ENCODE measurements at places on chromosomes 6 and 20. TPM values are rescaled to one million over a fixed set of nuclear protein-coding genes. Genes with fewer than 3 reads are reported as not detected.

Gene GABRR1
- not detected for total RNA-seq

Gene TXLNB
- 0.93 TPM for total RNA-seq

Gene MDFI
- total RNA-seq: not detected

GRCh38 chr6:21611485-21611884 lies 17.9 kb downstream of the SOX4 start:
- no peak for DNase-seq

- no peak for DNase-seq
Observed at GRCh38 chr6:158978757-158979156, 21.2 kb downstream of the RSPH3 start.

DNA sequence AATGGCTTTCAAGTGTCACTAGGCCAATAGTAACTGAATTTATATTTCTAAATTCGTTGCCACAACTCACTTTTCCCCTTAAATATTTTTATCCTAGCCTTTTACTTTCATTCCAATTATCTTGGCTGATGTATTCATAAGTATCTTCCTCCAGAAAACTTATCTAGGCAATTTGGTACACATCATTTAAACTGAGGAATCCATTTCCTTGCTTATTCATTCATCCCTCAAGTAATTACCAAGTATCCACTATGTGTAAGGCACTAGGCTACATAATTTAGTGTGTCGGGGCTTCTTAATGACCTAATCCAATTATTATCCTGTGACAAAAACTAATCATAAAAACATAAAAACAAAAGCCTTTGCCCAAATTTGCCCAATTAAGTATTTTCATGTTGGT lies 258.3 kb upstream of the TCF21 start:
- DNase-seq: no peak

DNA sequence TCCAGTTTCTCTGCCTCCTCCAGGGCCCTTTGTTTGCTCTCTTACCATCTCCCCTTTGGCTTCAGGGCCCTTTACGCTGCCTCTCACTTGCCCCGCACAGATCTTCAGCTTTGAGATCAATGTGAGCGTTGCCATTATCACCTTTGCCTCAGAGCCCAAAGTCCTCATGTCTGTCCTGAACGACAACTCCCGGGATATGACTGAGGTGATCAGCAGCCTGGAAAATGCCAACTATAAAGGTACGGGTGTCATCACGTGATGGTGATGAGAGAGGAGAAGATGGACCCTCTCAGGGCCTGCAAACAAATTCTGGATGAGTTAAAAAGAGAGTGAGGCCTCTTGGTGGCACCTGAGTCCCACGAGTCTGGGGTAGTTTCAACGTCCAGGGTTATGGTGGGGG lies 8.3 kb downstream of the C2 start:
- DNase-seq: no peak

DNA sequence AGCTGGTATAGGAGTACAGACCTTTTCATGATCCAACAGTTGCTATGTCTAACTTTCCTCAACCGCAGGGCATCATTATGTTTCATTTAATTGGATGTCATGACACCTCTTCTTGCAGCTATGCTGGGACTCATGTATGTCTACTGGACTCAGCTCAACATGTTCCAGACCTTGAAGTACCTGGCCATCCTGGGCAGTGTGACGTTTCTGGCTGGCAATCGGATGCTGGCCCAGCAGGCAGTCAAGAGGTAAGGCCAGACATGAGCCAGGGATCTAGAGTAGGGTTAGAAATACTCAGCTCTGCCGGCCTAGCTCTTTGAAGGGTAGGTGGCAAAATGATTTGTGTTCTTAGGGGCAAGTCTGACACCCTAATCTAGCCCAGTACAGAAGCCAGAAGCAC lies 25.2 kb downstream of the GHRH start:
- DNase-seq: no peak

GRCh38 chr6:22892452-22892851 lies 323.1 kb downstream of the HDGFL1 start:
- no peak for DNase-seq

DNA sequence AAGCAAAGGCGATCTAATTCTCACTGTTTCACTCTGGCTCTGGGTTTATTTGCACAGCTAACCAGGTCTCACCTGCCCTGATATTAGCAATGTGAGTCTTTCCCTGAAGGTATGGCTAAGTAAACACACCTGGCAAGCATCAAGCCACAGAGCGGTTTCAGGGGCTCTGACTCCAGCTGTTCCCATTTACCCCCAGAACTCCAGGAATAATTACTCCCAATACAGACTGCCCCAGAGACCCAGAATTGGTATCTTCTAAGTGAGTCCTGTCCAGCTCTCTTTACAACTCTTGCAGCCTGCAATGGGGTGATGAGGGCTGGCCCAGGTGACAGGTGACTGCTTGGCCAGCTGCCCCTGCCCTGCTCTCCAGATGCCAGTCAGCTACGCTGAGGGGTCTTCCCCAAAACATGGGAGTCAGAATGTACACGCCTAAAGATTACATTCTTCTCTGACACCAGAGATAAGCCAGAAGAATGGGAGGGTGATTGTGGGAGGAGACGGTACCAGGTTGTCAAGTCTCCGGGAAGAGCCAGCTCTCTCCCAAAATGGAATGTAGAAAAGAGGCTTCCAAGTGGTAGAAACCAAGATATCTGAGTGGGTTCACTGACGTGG lies 4.9 kb upstream of the LRRN4 start:
- DNase-seq: no peak

Gene GPR6
- not detected for total RNA-seq

- no peak for DNase-seq
Observed at GRCh38 chr20:889106-889505, 27.0 kb downstream of the ANGPT4 start.

Measured in natural killer cell (primary cell).